ENCODE measurements at places on chromosomes 16 and 17.

DNA sequence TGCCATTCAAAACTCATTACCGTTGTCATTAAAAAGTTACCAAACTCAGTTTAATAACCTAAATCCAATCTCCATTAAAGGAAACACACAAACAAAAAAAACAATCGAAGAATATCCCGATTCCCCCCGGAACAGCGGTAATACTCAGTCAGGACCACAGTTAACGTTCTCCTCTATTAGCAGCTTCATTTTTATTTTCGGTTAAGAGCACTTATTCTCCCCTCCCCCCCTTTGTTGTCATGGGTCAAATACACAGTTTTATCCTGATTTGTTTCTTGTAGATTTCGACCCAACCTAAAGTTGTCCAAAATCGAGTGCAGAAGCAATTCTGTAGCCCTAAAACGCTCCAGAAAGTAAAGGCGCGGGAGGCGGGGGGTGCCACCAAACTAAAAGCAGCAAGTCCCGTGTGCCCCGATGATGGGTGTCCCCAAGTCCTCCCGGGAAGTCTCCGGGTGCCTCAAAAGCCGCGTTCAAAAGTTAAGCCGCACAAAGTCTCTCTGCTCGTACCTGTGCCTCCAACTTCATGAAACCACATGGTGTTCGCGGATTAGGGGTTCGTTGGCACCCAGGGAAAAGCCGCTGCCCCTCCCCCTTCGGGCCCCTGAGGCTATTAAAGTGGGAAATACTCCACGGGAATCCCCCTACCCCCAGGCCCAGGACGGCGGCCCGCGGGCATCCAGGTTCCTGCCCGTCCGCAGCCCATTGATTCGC lies 996 bp downstream of the SUMO2 start:
- DNase-seq = no peak

DNA sequence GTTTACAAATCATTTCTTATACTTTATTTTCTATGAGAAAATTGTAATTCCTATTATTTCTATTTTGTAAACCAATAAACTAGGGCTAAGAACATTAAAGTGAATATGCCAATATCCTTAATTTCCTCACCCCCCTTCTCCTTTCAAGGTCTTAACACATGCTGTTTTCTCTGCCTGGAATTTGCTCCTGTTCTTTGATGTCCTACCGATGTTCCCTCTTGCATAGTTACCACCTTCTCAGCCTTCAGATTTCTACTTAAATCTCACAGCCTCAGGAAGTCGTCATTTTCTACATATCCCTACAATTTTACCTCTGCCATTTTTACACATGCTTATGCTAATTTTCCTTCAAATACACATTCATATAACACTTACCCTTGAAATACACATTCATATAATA lies 890.9 kb upstream of the CDH8 start:
- DNase-seq = no peak

- no peak for DNase-seq
These were observed 166.4 kb downstream of the C16orf95 start for GRCh38 chr16:87150681-87151280.

- DNase-seq = no peak
These were observed 14.8 kb downstream of the RAI1 start for GRCh38 chr17:17696085-17696484.

- no peak for DNase-seq
These were observed 42.9 kb downstream of the BPTF start for GRCh38 chr17:67868176-67868575.
